Astrocyte (in vitro differentiated cells and primary cell): ENCODE measurements at places on chromosomes 1 and 21. TPM values are rescaled to one million over a fixed set of nuclear protein-coding genes. Genes with fewer than 3 reads are reported as not detected.

The SETD4 gene
- 14.8 and 16.0 TPM in 2 replicates for total RNA-seq

GRCh38 chr21:46173573-46173972, 10.7 kb downstream of the SPATC1L start:
- no peaks in the 10 kb centered on the region for H3K4me1 ChIP-seq
- DNase-seq: no peak
- no peaks in the 10 kb centered on the region for H3K27me3 ChIP-seq
- H3K4me3 ChIP-seq: no peak overlapping the region

The SYT11 gene
- 22.1 and 22.3 TPM in 2 replicates for total RNA-seq

GRCh38 chr1:245652660-245653427, 498.1 kb downstream of the KIF26B start:
- no peaks in the 10 kb centered on the region for H3K4me1 ChIP-seq
- no peak overlapping the region for H3K27ac ChIP-seq
- no peak for DNase-seq
- H3K4me3 ChIP-seq: no peak overlapping the region
- H3K27me3 ChIP-seq: no peaks in the 10 kb centered on the region

The NMNAT2 gene
- total RNA-seq: 0.36 and 0.50 TPM in 2 replicates

The SLC41A1 gene
- 22.4 and 23.3 TPM in 2 replicates for total RNA-seq

DNA sequence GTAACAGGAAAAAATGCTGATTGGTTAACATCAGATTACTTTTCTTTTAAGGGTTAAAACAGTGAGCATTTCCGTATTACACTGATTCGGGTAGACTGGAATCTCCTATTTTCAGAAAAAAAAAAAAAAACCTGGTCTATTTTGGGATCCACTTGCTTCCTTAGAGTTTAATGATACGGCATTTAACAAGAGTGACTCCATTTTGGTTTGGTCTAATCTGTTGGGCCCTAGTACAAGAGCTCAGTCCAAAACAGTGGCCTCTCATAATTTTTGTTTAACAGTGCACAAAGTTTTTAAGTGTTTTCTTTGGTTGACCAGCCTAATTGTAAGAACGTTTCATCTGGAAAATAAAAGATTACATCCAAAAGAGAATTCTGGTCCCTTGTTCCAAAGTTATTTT, 120.2 kb downstream of the NRDC start:
- no peaks in the 10 kb centered on the region for H3K4me1 ChIP-seq
- no peak overlapping the region for H3K4me3 ChIP-seq
- no peak overlapping the region for H3K27ac ChIP-seq
- no peaks in the 10 kb centered on the region for H3K27me3 ChIP-seq
- peaks cover 13% of the 10 kb centered on the region for H3K36me3 ChIP-seq
- no peak for DNase-seq

- H3K4me1 ChIP-seq: peaks cover 2% of the 10 kb centered on the region
- DNase-seq: no peak
- H3K4me3 ChIP-seq: no peak overlapping the region
Measured at GRCh38 chr1:66439031-66439740, 94.8 kb upstream of the SGIP1 start.

DNA sequence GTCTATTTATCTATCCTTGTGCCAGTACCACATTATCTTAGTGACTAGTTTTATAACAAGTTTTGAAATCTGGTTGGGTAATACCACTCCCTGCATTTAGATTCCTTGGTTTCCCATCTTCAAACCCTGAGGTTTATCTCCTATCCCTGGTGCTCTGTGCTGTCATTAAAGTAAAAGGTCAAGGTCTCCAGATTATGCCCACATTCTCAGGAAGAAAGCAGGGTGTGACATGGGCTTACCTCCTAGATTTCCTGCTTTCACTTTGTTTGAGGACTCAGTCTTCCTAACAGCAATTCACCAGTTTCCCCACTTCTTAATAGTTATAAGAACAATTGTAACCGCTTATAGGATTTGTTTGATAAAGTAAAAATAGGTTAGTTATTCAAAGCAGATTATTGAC, 86.0 kb downstream of the CACHD1 start:
- H3K4me3 ChIP-seq: no peak overlapping the region
- no peaks in the 10 kb centered on the region for H3K27me3 ChIP-seq
- DNase-seq: no peak
- H3K4me1 ChIP-seq: no peaks in the 10 kb centered on the region
- peaks cover 2% of the 10 kb centered on the region for H3K36me3 ChIP-seq

The DMBX1 gene
- total RNA-seq: 0.07 and 0.29 TPM in 2 replicates

The RHOU gene
- total RNA-seq: 3.5 and 6.1 TPM in 2 replicates

DNA sequence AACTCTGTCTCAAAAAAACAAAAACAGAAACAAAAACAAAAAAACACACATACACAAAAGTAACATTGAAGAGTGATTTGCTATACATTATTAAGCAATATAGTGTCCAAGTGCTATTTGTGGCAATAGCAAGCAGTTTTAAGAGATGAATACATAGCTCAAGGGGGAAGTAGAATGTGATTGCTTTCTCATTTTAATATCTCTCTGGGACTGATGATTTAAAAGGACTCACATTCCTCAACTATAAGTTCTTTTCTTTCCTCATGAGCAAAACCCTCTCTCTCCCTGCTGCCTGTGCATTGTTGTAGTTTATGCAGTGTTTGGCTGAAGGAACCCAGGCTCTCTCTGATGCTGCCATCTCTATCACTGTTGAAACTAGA, 47.0 kb upstream of the CSF1 start:
- H3K4me3 ChIP-seq: no peak overlapping the region
- DNase-seq: no peak
- H3K36me3 ChIP-seq: no peaks in the 10 kb centered on the region
- no peaks in the 10 kb centered on the region for H3K4me1 ChIP-seq
- no peaks in the 10 kb centered on the region for H3K27me3 ChIP-seq

DNA sequence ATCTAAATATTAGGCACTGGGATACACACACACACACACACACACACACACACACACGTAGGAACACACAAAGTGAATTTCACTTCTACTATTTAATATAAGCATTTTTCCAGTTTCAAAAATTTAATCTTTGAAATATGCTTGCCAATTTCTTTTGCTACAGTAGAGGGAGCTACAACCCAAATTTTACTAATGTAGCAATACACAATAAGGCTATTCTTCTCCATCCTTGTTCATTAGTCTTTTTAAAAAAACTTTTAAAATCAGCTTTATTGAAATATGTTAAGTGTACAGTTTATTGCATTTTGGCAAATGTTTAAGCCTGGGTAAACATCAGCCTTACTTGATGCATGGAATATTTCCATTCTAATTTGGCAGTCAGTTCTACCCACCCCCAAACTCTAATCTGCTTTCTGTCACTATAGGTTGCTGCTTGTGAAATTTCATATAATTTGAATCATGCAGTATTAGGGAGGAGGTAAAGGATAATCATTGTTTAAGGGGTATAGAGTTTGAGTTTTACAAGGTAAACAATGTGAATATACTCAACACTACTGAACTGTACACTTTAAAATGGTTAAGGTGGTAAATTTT, 93.0 kb upstream of the TENT5C start:
- H3K4me3 ChIP-seq: no peak overlapping the region
- H3K27me3 ChIP-seq: no peaks in the 10 kb centered on the region
- no peak overlapping the region for H3K27ac ChIP-seq
- DNase-seq: no peak

The PCSK9 gene
- 0.53 and 1.4 TPM in 2 replicates for total RNA-seq

DNA sequence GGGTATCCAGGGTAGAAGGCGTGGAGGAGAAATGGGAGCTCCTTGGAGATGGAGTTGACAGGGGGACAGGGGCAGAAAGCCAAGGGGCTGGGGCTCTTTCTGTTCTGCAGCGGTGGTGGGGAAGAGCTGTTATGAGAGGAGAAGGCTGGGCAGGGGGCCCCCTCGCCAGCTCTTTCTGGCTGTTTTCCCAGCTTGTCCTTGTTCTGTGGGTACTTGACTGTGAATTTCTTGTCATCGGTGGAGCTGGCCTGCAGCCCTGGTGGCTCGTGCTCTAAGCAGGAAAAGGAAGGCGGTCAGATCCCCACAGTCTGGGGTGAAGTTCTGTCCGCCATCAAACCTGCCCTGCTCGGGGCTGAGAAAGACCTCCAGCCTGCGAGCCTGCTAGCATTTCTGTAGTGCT, 7.6 kb downstream of the ZNF683 start:
- no peaks in the 10 kb centered on the region for H3K36me3 ChIP-seq
- H3K27me3 ChIP-seq: peaks cover 28% of the 10 kb centered on the region

DNA sequence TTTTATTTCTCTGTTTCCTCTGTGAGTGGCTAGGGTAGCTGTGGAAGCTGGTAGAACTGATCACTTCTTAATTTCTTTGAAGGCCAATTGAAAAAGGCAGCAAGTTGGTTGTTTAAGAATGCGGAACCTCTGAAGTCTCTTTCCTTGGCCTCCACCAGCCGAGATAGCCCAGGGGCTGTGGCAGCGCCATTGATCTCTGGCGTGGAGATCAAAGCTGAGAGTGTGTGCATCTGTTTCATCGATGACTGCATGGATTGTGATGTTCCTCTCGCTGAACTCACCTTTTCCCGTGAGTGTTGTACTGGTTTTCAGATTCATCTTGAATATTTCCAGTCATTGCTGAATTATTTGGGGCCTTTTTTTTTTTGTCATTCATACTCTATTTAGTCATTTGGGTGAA, 97.7 kb downstream of the VPS13D start:
- no peaks in the 10 kb centered on the region for H3K27me3 ChIP-seq
- no peak overlapping the region for H3K27ac ChIP-seq
- DNase-seq: no peak
- H3K4me1 ChIP-seq: no peaks in the 10 kb centered on the region
- H3K4me3 ChIP-seq: no peak overlapping the region

GRCh38 chr1:106233511-106233910, 823.0 kb upstream of the PRMT6 start:
- H3K27ac ChIP-seq: no peak overlapping the region
- no peak overlapping the region for H3K4me3 ChIP-seq
- H3K36me3 ChIP-seq: no peaks in the 10 kb centered on the region
- H3K4me1 ChIP-seq: peaks cover 4% of the 10 kb centered on the region

The C1orf141 gene
- total RNA-seq: not detected in 2 replicates

The LORICRIN gene
- not detected in 2 replicates for total RNA-seq

DNA sequence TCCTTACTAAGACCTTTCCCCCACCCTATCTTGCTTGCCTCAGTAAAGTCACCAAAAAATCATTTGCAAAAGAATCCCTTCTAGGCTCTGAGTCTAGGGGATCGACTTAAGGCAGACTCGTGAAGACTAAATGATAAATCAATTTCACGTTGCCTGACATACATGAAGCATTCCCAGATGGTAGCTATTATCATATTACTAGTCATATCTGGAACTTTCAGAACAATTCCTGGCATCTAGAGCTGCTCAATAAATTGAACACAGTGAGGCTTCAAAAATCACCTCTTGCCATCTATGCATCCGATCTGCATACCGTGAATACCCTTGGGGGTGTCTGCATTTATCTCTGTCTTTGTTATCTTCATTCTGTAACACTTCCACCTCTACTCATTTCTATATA, 49.6 kb upstream of the DAB1 start:
- no peak for DNase-seq
- no peak overlapping the region for H3K27ac ChIP-seq

GRCh38 chr1:63892632-63893395, 119.0 kb downstream of the ROR1 start:
- DNase-seq: peak; percentile 92
- H3K27me3 ChIP-seq: no peaks in the 10 kb centered on the region
- H3K4me1 ChIP-seq: peaks cover 16% of the 10 kb centered on the region

DNA sequence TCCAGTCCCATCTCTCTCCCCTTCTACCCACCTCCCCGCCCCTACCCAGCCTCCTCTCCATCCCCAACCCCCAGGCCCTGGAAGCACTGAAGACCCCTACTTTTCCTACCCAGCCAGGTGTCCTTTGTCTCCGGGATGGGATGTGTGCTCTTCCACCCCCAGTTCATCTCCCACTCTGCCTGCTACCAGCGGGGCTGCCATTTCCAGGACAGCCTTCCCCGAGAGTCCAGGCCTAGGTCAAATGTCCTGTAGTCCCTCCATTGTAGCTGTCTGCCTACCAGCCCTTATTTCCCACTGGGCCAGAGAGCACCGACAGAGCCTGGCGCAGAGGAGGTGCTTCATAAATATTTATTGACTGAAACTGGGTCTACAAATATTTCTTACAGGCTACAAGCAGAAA, 72.0 kb upstream of the TLR5 start:
- no peaks in the 10 kb centered on the region for H3K36me3 ChIP-seq
- H3K27ac ChIP-seq: no peak overlapping the region
- H3K4me1 ChIP-seq: no peaks in the 10 kb centered on the region
- H3K27me3 ChIP-seq: no peaks in the 10 kb centered on the region
- no peak for DNase-seq

DNA sequence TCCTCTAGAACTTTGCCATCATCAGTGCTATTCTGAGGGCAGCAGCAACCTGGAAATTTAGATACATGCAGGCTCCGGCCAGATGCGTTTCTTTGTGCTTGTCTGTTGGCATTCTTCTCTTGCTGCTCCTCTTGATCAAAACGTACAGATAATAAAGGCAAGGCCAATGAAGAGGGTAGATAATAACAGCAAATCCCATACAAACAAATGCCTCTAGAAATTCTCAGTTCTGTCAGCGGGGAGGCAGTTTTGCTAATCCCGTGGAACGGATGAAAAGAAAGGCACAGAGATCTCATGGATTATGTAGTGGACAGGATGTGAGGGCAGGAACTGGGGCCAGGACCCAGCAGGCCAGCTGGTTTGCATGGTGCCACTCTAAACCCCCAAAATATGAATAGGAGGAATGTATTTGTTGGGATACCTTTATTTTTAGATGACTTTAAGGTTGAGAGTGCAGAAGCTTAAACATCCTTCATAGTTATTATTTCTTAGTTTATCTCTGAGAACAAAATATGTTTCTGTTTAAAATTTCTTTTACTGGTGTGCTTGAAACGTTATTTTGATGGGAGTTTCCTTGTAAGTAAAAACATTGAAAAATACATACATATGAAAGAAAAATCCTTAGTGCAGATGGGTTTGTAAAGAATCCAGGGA, 1.5 kb downstream of the ITSN1 start:
- H3K4me3 ChIP-seq: peak overlapping the region; percentile 86
- peaks cover 9% of the 10 kb centered on the region for H3K4me1 ChIP-seq
- DNase-seq: peak; percentile 22
- H3K36me3 ChIP-seq: no peaks in the 10 kb centered on the region
- no peaks in the 10 kb centered on the region for H3K27me3 ChIP-seq
- H3K27ac ChIP-seq: peak overlapping the region; percentile 62

GRCh38 chr1:1684031-1684681, 8.4 kb downstream of the SLC35E2B start:
- H3K27ac ChIP-seq: no peak overlapping the region
- no peaks in the 10 kb centered on the region for H3K27me3 ChIP-seq
- H3K4me1 ChIP-seq: peaks cover 4% of the 10 kb centered on the region
- no peaks in the 10 kb centered on the region for H3K36me3 ChIP-seq

The ESRRG gene
- total RNA-seq: 0.41 and 0.79 TPM in 2 replicates

- peaks cover 21% of the 10 kb centered on the region for H3K4me1 ChIP-seq
- H3K27me3 ChIP-seq: no peaks in the 10 kb centered on the region
- no peak overlapping the region for H3K4me3 ChIP-seq
- H3K27ac ChIP-seq: no peak overlapping the region
- H3K36me3 ChIP-seq: peaks cover 53% of the 10 kb centered on the region
Measured at GRCh38 chr1:93576346-93576745, 105.3 kb downstream of the BCAR3 start.

The FLAD1 gene
- total RNA-seq: 46.6 and 51.5 TPM in 2 replicates

The DNM3 gene
- total RNA-seq: 4.7 and 6.5 TPM in 2 replicates

DNA sequence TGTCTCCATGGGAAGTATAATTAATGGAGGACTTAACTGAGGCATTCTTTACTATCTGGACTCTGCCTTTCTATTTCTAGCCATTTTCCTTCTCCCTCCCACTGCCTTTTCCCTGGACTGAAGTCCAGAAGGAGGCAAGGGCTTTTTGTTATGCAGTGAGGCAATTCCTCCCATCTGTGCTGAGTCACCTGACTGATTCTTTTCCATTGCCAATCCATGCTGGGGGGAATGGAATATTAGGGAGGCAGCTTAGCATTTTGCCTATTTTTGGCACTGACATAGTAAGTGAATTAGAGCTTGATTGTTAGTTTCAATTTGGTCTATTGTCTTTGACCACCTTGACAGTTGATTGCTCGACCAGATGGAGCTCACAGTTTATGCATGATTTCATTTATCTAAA, 1000.6 kb upstream of the PRMT6 start:
- H3K4me3 ChIP-seq: no peak overlapping the region
- no peak for DNase-seq
- H3K36me3 ChIP-seq: no peaks in the 10 kb centered on the region
- no peak overlapping the region for H3K27ac ChIP-seq

The BMP8A gene
- 0.34 and 0.84 TPM in 2 replicates for total RNA-seq
